Activated T-cell treated with anti-CD3 and anti-CD28 coated beads, Interleukin-2, amount 50 U/mL, for 72 hours (primary cell): ENCODE measurements at places on chromosomes 2 and 18.

DNA sequence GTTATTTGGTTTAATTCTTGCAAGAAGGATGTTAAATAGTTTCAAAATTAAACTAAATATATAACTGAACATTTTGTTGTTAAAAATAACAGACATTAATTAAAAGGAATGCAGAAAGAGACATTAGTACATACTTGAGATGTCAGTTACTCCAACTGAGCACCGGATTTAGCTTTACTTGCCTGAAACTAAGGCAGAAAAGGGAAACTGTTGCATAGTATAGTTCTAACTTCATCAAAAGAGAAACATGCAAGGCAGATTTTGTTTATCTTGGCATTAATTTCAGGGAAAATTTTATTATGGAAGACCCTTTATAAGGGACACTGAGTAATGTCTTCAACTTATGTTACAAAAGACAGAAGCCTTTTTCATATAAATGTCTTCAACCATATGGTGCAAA is 218.3 kb downstream of the STK39 start:
- no peak for DNase-seq

- no peak for DNase-seq
Measured at GRCh38 chr2:184032983-184033382, 565.3 kb upstream of the ZNF804A start.

DNA sequence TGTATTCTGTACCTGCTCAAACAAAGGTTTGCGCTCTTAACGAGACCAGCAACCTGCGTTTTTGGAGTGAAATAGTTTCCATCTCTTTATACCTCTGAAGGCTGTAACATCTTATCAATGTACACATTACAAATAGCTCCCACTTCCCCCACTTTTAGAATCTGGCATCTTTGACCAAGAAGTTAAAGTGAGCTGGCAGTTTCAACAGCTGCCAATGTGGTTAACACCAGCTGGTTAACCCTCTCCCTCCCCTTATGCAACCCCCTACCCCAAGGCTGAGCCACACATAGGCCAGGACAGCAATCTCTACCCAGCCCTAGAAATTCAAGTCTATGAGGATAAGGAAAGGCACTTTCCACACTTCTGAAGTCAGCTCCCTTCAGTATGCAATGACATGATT is 2.2 kb upstream of the SERTAD2 start:
- no peak for DNase-seq

DNA sequence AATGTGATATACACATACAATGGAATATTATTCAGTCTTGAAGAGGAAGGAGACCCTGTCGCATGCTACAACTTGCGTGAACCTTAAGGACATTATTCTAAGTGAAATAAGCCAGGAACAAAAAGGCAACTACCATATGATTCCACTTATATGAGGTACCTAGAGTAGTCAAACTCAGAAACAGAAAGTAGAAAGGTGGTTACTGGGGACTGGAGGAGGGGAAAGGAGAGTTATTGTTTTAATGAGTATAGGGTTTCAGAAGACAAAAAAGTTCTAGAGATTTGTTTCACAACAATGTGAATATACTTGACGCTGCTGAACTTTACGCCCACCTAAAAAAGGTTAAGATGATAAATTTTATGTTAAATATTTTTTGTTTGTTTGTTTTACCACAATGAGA is 47.0 kb downstream of the CXCR4 start:
- DNase-seq, result no peak

GRCh38 chr2:221095356-221095755 is 476.7 kb downstream of the EPHA4 start:
- DNase-seq, result no peak

- no peak for DNase-seq
Measured at GRCh38 chr2:95700519-95700918, 108.7 kb downstream of the TRIM43 start.

DNA sequence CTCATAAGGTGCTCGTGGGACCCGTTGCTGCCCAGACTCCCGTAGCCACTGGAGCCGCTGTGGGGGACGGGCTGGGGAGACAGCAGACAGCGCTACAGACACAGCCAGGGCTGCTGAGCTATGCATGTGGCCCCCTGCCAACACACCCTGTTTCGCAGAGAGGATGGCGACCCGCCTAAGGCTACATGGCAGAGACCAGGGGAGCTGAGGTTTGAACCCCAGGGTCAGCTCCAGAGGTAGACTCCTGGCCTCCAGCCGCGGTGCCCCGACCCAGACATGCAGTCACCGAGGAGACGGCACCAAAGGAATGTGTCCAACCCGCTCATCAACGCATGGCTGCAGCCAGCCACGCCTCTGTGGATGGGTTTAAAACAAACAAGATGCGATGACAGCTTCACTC is 21.0 kb upstream of the HES6 start:
- DNase-seq, result no peak

GRCh38 chr2:23761638-23762037 is 165.3 kb downstream of the ATAD2B start:
- no peak for DNase-seq

DNA sequence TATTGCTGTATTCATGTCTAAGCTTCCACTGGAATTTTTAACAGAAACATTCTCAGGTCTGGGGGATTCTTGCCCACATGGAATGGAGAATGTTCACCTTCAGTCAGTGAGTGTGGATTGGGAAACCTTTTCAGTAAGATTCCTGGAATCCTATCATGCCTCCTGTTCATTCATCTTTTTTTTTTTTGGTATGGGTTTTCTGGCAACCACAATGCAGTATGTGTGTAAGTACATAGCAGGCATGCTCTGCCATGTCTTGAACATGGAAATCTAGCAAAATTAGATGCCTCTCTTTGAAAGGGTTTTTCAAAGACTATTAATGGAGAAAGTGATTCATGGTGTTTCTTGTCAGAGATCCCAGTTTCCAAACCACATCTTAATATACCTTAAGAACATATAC is 176.5 kb downstream of the LTBP1 start:
- no peak for DNase-seq

DNA sequence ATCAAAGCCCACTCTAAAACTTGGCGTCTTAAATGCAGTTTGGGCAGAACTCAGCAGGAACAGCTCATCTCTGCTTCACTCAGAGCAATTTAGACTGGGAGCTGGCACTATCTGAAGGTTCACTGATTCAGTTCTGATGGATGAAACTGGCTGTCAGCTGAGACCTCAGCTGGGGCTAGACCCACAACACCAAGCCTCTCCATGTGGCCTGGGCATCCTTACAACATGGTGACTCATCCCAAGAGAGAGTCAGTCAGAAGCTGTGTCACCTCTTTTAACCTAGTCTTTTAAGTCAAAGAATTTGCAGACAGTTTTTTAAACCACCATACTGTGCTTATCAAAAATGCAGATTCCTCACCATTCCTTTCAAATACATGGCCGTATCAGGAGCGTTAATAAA is 62.6 kb upstream of the ZNF397 start:
- peak; percentile 65 for DNase-seq

- no peak for DNase-seq
Measured at GRCh38 chr2:7400628-7401027, 483.4 kb downstream of the RNF144A start.

DNA sequence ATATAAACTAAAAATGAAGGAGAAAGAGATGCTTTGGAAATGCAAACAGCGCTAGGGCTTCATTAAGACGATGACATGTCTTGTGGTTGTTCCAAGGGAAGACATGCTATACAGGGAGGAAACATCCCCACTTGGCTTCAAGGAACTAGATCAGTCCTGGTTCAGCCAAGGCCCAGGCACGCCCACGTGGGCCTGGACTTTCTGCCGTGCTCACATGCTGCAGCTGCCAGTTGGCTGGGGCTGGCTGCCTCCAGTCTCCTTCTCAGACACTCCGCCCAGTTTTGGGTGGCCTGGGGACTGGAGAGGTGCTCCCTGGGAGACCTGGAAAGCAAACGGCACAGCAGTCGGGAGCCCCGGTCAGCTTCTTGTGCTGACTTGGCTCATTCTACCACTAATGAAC is 109.6 kb downstream of the GLI2 start:
- no peak for DNase-seq

- no peak for DNase-seq
Measured at GRCh38 chr18:49322765-49323490, 137.5 kb downstream of the DYM start.

DNA sequence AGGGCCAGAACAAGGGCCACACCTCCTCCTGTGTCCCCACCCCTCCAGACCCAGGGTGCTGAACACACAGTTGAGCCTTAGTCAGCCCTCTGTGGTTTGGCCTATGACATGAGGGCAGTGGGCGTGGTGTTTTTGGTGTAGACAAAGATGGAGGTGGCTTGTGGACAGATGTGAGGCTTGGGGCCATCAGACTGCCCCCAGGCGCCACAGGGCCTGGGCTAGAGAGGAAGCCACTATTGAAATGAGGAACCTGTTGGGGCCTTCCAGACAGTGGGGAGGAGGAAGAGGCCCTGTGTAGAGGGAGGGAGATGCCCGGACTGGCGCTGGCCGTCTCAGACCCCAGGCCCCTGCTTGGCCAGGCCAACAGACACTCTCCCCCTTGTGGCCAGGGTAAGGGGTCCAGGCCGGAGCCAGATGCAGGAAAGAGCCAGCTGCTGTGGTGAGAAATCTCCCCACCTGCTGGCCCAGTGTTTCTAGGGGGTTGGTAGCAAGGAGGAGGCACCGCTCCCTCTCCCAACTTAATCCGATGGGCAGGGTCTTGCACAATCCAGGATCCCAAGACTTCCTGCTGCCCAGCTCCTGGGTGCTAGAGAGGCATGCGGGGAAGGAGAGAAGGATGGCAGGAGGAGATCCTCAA is 53.8 kb downstream of the SMAD7 start:
- DNase-seq, result peak; percentile 51

DNA sequence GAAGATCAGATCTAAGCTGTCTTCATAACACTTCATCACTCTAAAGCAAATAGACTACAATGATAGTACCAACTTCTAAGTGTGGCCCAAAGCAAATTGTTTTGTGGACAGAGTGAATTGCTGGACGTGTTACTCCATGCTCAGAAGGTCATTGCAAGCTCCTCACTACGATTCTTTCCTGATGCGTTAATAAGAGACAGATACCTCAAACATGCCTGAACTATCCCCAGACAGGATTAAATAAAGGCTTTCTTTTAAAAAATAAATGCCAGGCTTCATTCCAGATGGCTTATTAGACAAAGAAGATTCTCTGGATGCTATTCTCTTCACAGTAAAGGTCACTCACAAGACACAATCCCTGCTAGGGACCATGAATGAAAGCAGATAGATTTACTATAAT is 621.2 kb downstream of the DCDC2C start:
- DNase-seq, result no peak

GRCh38 chr2:240702640-240703011 is 11.0 kb downstream of the AQP12A start:
- no peak for DNase-seq

DNA sequence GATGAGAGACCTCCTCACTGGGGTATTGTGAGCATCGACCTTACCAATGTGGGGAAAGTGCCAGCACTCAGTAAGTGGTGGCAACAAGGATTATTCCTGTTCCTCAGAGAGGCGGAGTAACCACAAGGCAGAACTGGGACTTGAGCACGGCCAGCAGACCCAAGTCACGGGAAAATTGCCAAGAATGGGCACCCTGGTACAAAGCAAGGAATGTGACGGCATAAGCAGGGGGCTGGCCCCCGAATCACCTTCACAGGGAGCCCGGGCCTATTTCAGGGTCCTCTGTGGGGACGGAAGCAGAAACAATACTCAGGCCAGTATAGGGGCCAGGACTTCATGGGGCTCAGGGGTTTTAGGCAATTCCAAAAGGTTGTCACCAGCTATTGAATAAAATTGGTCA is 25.4 kb downstream of the CENPA start:
- no peak for DNase-seq

DNA sequence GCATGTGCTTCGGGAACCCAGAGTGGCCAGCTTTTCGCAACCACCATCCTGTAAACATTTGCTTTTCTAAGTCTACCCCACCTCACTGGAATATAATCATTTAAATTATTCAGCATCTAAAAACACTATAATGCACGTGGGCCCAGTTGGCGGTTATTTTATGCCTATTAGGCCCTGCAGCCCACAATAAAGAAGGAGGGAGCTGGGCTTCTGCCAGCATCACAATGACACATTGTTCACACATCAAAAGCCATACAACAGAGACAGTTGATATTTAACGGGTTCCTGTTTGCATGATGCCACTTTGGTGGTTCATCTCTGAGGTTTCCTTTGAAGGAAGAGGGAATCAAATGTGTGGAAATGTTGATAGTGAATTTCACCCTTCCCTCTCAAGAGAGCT is 916.0 kb upstream of the CELF4 start:
- no peak for DNase-seq

- no peak for DNase-seq
Measured at GRCh38 chr2:70005752-70006446, 44.5 kb upstream of the ASPRV1 start.

- DNase-seq, result no peak
Measured at GRCh38 chr2:144210076-144210475, 309.8 kb downstream of the ZEB2 start.

DNA sequence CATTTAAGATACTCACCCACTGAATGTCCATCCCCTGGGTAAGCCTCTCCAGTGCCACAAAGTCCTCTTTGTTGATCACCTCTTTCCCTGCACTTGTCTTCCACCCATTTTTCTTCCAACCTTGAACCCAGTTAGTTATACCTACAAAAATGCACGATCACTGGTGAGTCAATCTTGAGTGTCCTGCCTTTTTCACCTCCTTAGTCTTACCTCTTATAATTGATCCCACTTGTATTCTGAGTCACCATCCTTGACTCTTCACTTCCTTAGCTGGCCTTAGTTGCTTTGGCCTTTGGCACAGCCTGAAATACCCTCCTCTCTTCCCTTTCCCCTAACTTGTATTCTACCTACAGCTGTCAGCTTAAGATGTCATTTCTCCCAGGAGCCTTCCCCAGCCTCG is 10.2 kb downstream of the RNASEH1 start:
- no peak for DNase-seq

- DNase-seq, result peak; percentile 99
Measured at GRCh38 chr18:9102508-9103375, at the start of gene NDUFV2. Gene NDUFV2, plus strand, starts transcription at chr18:9102699. Its CDS starts 45 bp downstream, at chr18:9102744.

GRCh38 chr2:227864161-227864756 is 7.2 kb upstream of the DAW1 start:
- no peak for DNase-seq

- no peak for DNase-seq
Measured at GRCh38 chr2:25032901-25033300, 9.0 kb upstream of the EFR3B start.

DNA sequence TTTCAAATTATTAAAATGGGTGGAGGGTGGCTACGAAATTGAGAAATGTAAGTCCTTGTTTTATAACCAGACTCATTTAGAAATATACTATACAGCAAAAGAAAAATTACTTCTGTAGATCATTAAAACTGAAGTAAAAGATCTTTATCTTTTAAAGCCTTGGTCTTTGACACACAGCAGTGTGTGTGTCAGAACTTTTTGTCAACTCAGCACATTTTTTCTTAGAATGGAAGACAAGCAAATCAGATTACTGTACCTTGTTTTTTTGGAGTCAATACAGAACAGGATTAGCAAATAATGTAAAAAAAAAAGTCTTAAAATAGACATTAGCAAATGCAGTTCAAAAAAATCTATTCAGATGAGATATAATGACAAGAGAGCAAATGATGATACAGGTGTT is 49.1 kb downstream of the C2orf76 start:
- no peak for DNase-seq
